ENCODE measurements at places on chromosomes 11 and 22. TPM values are rescaled to one million over a fixed set of nuclear protein-coding genes. Genes with fewer than 3 reads are reported as not detected.

- no peak for DNase-seq
- H3K27ac ChIP-seq, result no peak overlapping the region
- H3K4me3 ChIP-seq, result no peak overlapping the region
- peaks cover 2% of the 10 kb centered on the region for H3K4me1 ChIP-seq
These were observed 264.1 kb upstream of the PLET1 start for GRCh38 chr11:112524798-112525197.

GRCh38 chr11:70399681-70400112 lies 1.4 kb downstream of the CTTN start:
- no peak overlapping the region for H3K4me3 ChIP-seq
- H3K4me1 ChIP-seq, result peaks cover 10% of the 10 kb centered on the region
- H3K27ac ChIP-seq, result no peak overlapping the region
- no peak for DNase-seq
- no peaks in the 10 kb centered on the region for H3K36me3 ChIP-seq

GRCh38 chr11:110463153-110463552 lies 33.4 kb downstream of the FDX1 start:
- DNase-seq, result peak; percentile 16
- peaks cover 11% of the 10 kb centered on the region for H3K36me3 ChIP-seq
- no peaks in the 10 kb centered on the region for H3K27me3 ChIP-seq
- H3K27ac ChIP-seq, result no peak overlapping the region
- no peak overlapping the region for H3K4me3 ChIP-seq

- no peaks in the 10 kb centered on the region for H3K4me1 ChIP-seq
- H3K4me3 ChIP-seq, result no peak overlapping the region
- DNase-seq, result no peak
- no peaks in the 10 kb centered on the region for H3K36me3 ChIP-seq
- no peak overlapping the region for H3K27ac ChIP-seq
These were observed 725.8 kb downstream of the BRD1 start for GRCh38 chr22:49101873-49102272.

- DNase-seq, result no peak
- H3K36me3 ChIP-seq, result peaks cover 5% of the 10 kb centered on the region
- H3K4me3 ChIP-seq, result peak overlapping the region; percentile 2
- H3K27me3 ChIP-seq, result peaks cover 41% of the 10 kb centered on the region
These were observed 17.1 kb upstream of the DGKZ start for GRCh38 chr11:46330154-46330553.

- no peak overlapping the region for H3K27ac ChIP-seq
- H3K4me1 ChIP-seq, result no peaks in the 10 kb centered on the region
- no peak for DNase-seq
- H3K36me3 ChIP-seq, result no peaks in the 10 kb centered on the region
- peaks cover 4% of the 10 kb centered on the region for H3K27me3 ChIP-seq
These were observed 233.8 kb upstream of the NCAM1 start for GRCh38 chr11:112727341-112727841.

- no peak overlapping the region for H3K27ac ChIP-seq
- no peak for DNase-seq
- no peak overlapping the region for H3K4me3 ChIP-seq
- H3K27me3 ChIP-seq, result no peaks in the 10 kb centered on the region
These were observed 63.7 kb downstream of the MACROD1 start for GRCh38 chr11:64102005-64102738.

- H3K27me3 ChIP-seq, result no peaks in the 10 kb centered on the region
- H3K36me3 ChIP-seq, result peaks cover 17% of the 10 kb centered on the region
- no peak overlapping the region for H3K4me3 ChIP-seq
- no peak for DNase-seq
These were observed 106.6 kb downstream of the EMSY start for GRCh38 chr11:76551400-76551799.

- no peak overlapping the region for H3K4me3 ChIP-seq
- no peaks in the 10 kb centered on the region for H3K27me3 ChIP-seq
- no peaks in the 10 kb centered on the region for H3K36me3 ChIP-seq
- no peak for DNase-seq
These were observed 32.1 kb downstream of the ARHGEF17 start for GRCh38 chr11:73340164-73340563.

GRCh38 chr11:87466223-87466622 lies 428.5 kb downstream of the TMEM135 start:
- no peak overlapping the region for H3K4me3 ChIP-seq
- DNase-seq, result no peak
- no peak overlapping the region for H3K27ac ChIP-seq
- no peaks in the 10 kb centered on the region for H3K36me3 ChIP-seq
- H3K27me3 ChIP-seq, result no peaks in the 10 kb centered on the region

DNA sequence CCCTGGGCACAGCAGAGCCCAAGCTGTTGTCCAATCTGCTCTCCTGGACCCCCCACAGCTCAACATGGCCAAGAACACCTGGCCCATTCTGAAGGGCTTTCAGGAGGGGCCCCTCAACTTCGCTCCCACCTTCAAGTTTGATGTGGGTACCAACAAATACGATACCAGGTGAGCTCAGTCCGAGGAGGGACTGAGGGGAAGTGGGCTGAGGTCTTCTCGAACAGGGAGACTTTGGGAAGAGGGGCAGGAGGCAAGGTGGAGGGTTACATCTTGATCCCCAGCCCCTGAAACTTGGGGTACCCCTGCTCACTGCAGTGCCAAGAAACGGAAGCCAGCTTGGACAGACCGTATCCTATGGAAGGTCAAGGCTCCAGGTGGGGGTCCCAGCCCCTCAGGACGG lies 5.4 kb downstream of the INPP5J start:
- H3K27ac ChIP-seq, result no peak overlapping the region
- no peaks in the 10 kb centered on the region for H3K4me1 ChIP-seq
- H3K27me3 ChIP-seq, result no peaks in the 10 kb centered on the region
- H3K36me3 ChIP-seq, result no peaks in the 10 kb centered on the region

- DNase-seq, result no peak
- peaks cover 25% of the 10 kb centered on the region for H3K36me3 ChIP-seq
- no peaks in the 10 kb centered on the region for H3K27me3 ChIP-seq
- no peak overlapping the region for H3K27ac ChIP-seq
- no peaks in the 10 kb centered on the region for H3K4me1 ChIP-seq
These were observed 121.0 kb downstream of the WNT7B start for GRCh38 chr22:45855961-45856360.

GRCh38 chr11:44870615-44871176 lies 80.0 kb downstream of the TP53I11 start:
- peaks cover 10% of the 10 kb centered on the region for H3K27me3 ChIP-seq
- no peak for DNase-seq
- no peak overlapping the region for H3K4me3 ChIP-seq
- H3K36me3 ChIP-seq, result no peaks in the 10 kb centered on the region
- H3K27ac ChIP-seq, result no peak overlapping the region

DNA sequence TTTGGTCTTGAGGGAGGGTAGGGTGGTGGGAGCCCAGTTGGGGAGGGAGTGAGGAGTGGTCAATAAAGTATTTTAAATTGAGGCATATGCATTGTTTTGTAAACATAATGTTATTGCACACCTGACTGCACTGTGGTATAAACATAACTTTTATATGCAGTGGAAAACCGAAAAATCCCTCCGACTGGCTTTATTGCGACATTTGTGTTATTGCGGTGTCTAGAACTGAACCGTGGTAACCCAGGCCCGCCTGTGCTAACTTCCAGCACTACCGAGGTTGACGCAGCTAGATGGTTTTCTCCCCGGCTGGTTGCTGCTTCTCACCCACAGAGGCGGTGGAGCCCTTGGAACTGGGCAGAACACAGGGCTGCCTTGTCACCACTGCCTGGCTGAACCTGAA lies 7.6 kb upstream of the RNH1 start:
- H3K36me3 ChIP-seq, result peaks cover 25% of the 10 kb centered on the region
- no peak overlapping the region for H3K27ac ChIP-seq
- DNase-seq, result no peak
- H3K4me1 ChIP-seq, result peaks cover 10% of the 10 kb centered on the region

- no peak overlapping the region for H3K27ac ChIP-seq
- DNase-seq, result no peak
- peaks cover 27% of the 10 kb centered on the region for H3K27me3 ChIP-seq
- H3K4me3 ChIP-seq, result no peak overlapping the region
- no peaks in the 10 kb centered on the region for H3K36me3 ChIP-seq
These were observed 13.3 kb downstream of the NNMT start for GRCh38 chr11:114309517-114309916.

GRCh38 chr11:1854132-1854948 lies 1.5 kb downstream of the LSP1 start:
- H3K36me3 ChIP-seq, result peaks cover 31% of the 10 kb centered on the region
- peaks cover 50% of the 10 kb centered on the region for H3K4me1 ChIP-seq
- peak overlapping the region; percentile 96 for H3K27ac ChIP-seq
- H3K27me3 ChIP-seq, result no peaks in the 10 kb centered on the region
- peak overlapping the region; percentile 99 for H3K4me3 ChIP-seq
- no peak for DNase-seq

GRCh38 chr11:47889714-47890441 lies 41.7 kb upstream of the NUP160 start:
- peak overlapping the region; percentile 28 for H3K27ac ChIP-seq
- H3K4me3 ChIP-seq, result peak overlapping the region; percentile 2
- H3K27me3 ChIP-seq, result no peaks in the 10 kb centered on the region

DNA sequence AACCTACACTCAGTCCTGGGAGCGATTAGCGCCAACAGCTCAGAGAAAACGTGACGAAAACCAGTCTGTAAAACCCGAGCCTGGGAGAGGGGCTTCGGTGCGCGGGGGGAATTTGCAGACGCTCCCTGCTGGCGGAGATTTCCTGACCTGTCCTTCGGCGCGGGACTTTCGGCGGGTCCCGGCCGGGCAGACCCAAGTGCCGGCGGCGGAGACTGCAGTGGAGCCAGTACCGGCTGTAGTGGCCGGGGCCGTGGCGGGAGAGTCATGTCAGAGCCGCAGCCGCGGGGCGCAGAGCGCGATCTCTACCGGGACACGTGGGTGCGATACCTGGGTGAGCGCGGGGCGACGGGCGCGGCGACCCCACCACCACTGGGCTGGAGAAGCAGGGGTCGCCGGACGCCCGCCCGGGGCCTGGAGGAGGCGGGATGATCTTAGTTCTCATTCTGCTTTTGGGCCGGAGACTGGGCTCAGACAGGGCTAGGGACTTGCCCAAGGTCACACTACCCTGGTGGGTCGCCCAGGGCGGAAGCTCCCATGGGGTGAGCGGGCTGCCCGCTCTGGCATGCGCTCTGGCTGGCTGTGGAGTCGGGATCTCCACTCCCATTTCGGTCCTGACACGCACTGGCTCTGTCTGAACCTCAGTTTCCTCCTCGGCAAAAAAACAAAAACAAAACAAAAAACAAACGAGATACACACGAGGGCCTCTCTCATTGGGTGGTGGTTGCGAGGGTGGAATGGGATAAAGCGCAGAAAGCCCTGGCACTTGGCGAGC lies at the start of gene MTFP1:
Gene MTFP1 (plus strand): TSS at position 153 of the 772 bp plus-strand sequence. CDS start 112 bp downstream, at position 265.
- H3K36me3 ChIP-seq, result peaks cover 35% of the 10 kb centered on the region
- peak; percentile 48 for DNase-seq
- H3K4me3 ChIP-seq, result peak within 1 kb of the TSS; percentile 99

GRCh38 chr11:130427581-130428315 lies 661 bp downstream of the ADAMTS8 start:
- no peak overlapping the region for H3K27ac ChIP-seq
- no peak for DNase-seq
- H3K4me1 ChIP-seq, result peaks cover 9% of the 10 kb centered on the region
- peaks cover 47% of the 10 kb centered on the region for H3K27me3 ChIP-seq

DNA sequence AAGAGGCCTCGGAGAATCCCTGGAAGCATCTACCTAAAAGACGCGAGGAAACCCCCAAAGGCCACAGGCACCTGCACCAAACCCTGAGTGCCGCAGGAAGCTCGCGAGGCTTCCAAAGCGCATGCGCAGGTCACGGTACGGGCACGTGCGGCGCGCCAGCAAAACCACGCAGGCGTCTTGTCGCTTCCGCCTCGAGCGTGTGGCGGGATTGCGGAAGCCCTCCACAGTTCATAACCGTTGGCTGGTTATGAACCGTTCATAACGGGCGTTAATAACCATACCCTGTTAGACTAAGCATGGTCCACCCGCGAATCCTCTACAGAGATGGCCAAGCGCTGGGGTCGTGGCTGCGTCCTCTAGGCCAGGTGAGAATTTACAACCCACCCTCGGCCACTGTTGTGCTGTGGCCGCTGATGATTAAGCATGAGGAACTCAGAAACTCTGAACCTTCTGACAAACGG lies 46.4 kb downstream of the MORC2 start:
- H3K4me1 ChIP-seq, result peaks cover 15% of the 10 kb centered on the region
- H3K27me3 ChIP-seq, result peaks cover 2% of the 10 kb centered on the region
- peak overlapping the region; percentile 79 for H3K27ac ChIP-seq
- peaks cover 25% of the 10 kb centered on the region for H3K36me3 ChIP-seq

Gene MS4A6A
- not detected for total RNA-seq

Gene FGF4
- total RNA-seq, result not detected

Gene TEX54
- total RNA-seq, result not detected

Gene NXPE2
- not detected for total RNA-seq

Gene GAB4
- not detected for total RNA-seq

Gene ALDH3B2
- total RNA-seq, result not detected

Gene BATF2
- not detected for total RNA-seq

Gene TMEM134
- total RNA-seq, result 47.2 TPM

Gene SYT13
- not detected for total RNA-seq

Gene TRIM6
- total RNA-seq, result 0.07 TPM
